Smooth muscle cell of the pulmonary artery (primary cell): ENCODE measurements at places on chromosomes 13 and 19. TPM values are rescaled to one million over a fixed set of nuclear protein-coding genes. Genes with fewer than 3 reads are reported as not detected.

PCDH17 gene
- total RNA-seq, result 0.26 and 2.7 TPM in 2 replicates

ZNF835 gene
- total RNA-seq, result 0.65 and 1.3 TPM in 2 replicates

MBD3 gene
- 94.9 and 124 TPM in 2 replicates for total RNA-seq

APOC4 gene
- total RNA-seq, result not detected in 2 replicates

SHC2 gene
- 0.33 and 2.4 TPM in 2 replicates for total RNA-seq

SOHLH2 gene
- 0.07 and 0.56 TPM in 2 replicates for total RNA-seq

BEST2 gene
- total RNA-seq, result not detected in 2 replicates

SIPA1L3 gene
- 12.1 and 18.5 TPM in 2 replicates for total RNA-seq

DLL3 gene
- total RNA-seq, result 0.13 and 0.23 TPM in 2 replicates

CLN5 gene
- total RNA-seq, result 46.7 and 48.3 TPM in 2 replicates

RTBDN gene
- not detected in 2 replicates for total RNA-seq

WDR88 gene
- not detected in 2 replicates for total RNA-seq

SMIM17 gene
- 0.13 TPM in 1 of 2 replicates, not detected in the other for total RNA-seq

SERP2 gene
- total RNA-seq, result 4.5 and 8.0 TPM in 2 replicates

RNF225 gene
- 0.13 TPM in 1 of 2 replicates, not detected in the other for total RNA-seq

KISS1R gene
- not detected in 2 replicates for total RNA-seq

TFDP1 gene
- total RNA-seq, result 47.2 and 59.0 TPM in 2 replicates

KLK12 gene
- not detected in 2 replicates for total RNA-seq

OR7C1 gene
- total RNA-seq, result not detected in 2 replicates

FIZ1 gene
- total RNA-seq, result 3.8 and 5.0 TPM in 2 replicates

ATXN8OS gene
- not detected in 2 replicates for total RNA-seq

TOMM40 gene
- total RNA-seq, result 32.3 and 45.9 TPM in 2 replicates

WASF3 gene
- total RNA-seq, result 17.1 and 17.8 TPM in 2 replicates

FCGBP gene
- 4.0 and 4.8 TPM in 2 replicates for total RNA-seq

CTXN1 gene
- 2.5 and 7.4 TPM in 2 replicates for total RNA-seq

ZNF382 gene
- total RNA-seq, result 9.6 and 13.1 TPM in 2 replicates

ZNF541 gene
- 0.07 and 0.17 TPM in 2 replicates for total RNA-seq

NLRP7 gene
- not detected in 2 replicates for total RNA-seq

ZSCAN1 gene
- total RNA-seq, result 0.46 TPM in 1 of 2 replicates, not detected in the other

NLRP4 gene
- not detected in 2 replicates for total RNA-seq
